AG09319 (cell line): ENCODE measurements at places on chromosomes 1 and 21.

- DNase-seq = no peak
Measured at GRCh38 chr1:1272341-1273208, 1.1 kb downstream of the UBE2J2 start.

GRCh38 chr1:233406994-233407631 is 79.6 kb downstream of the MAP3K21 start:
- no peak for DNase-seq

GRCh38 chr1:70866542-70867264 is 180.9 kb downstream of the PTGER3 start:
- no peak for DNase-seq

- DNase-seq = no peak
Measured at GRCh38 chr1:183676586-183677189, 23.6 kb upstream of the APOBEC4 start.

DNA sequence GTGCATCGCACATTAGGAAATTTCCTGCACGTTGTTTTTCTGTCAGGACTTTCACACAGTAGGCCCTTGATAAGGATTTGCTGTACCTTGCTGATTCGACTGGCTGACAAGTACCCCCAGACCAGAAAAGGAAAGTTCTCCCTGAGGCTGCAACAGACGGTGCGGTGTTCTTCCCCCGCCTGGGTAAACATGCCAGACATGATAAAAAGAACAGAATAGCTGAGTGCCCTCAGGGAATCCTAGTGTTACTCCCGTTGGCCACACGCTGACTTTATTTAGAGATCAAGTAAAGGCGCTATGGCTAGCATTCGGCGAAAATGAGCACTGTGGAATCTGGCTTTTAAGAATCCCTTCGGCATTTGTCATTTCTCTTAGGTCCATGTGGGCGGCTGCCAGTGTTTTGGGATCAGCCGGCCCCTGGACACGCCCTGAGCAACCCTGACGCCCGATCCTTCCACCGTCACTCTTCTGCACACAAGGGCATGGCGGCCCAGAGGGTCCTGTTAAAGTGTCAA is 607.7 kb downstream of the KIF26B start:
- DNase-seq = no peak

GRCh38 chr1:53584777-53585107 is 125.5 kb downstream of the DMRTB1 start:
- no peak for DNase-seq

GRCh38 chr1:225670806-225671733 is 18.1 kb upstream of the ENAH start:
- DNase-seq = no peak

DNA sequence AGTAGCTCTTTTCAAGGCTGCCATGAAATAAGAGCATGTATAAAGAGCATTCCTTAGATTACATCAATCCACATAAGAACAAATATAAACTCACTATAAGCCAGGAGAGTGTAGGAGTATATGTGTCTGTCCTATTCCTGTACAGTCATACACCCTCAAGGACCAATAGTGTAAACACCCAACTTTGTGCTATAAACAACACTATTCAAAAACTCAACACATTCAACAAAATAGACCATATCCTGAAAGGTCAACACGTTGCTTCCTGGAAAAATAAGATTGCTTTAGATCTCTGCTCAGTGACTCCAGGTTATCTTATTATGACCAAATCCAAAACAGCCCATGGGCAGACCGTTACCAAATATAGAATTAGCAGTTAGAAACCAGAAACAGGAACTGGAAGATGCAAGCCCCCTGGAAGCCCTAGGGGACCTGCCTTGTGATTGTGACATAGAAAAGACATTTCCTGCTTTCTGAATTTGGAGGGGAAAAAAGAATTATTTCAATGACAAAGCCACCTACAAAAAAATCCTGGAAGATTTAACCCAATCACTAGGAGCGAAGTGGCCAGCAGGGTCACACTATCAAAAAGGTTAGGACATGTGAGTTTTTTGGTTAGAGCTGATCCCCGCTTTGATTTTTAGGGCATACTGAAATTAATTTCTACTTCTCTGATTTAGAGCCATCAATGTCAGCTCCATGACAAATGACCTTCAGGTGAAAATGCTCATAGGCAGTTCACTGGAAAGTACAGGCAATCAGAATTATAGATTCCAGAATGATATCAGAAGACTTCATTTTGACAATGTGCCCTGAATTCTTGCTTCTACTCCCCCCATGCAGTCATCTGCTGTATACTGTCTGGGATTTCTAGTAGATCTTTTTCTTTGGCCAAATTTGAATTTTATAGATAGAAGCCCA is 59.9 kb downstream of the LRRC8C start:
- DNase-seq = no peak

- no peak for DNase-seq
Measured at GRCh38 chr1:204560590-204561150, 44.5 kb downstream of the MDM4 start.

DNA sequence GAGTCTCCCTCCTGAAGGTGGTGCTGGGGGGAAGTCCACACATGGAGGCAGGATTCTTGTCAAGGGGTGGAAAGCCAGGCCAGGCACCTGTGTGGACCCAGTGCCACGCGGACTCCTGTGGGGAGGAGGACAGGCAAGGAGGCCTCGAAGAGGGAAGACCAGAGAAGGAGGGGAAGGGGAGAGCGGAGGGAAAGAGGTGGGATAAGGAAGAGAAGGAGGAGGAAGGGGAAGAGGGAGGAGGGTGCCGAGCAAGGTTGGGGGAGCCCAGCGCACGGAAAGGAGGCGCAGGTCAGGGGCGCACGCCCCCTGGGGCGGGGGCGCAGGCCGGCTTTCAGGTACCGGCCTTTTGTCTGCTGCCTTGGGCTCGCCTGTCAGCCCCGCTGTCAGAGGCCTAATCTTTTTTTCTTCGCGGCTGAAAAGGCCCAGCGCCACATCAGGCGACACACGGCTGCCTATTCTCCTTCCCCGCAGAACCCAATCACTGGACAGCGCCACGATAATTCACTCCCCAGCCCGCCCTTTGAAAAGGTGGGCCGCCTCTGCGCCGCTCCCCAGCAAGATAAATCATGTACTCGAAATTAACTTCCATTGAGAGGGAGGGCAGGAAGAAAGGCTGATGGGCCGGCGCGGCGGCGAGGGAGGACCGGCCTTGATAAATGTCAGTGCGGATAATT is 42.5 kb downstream of the PRDM16 start:
- DNase-seq = no peak

DNA sequence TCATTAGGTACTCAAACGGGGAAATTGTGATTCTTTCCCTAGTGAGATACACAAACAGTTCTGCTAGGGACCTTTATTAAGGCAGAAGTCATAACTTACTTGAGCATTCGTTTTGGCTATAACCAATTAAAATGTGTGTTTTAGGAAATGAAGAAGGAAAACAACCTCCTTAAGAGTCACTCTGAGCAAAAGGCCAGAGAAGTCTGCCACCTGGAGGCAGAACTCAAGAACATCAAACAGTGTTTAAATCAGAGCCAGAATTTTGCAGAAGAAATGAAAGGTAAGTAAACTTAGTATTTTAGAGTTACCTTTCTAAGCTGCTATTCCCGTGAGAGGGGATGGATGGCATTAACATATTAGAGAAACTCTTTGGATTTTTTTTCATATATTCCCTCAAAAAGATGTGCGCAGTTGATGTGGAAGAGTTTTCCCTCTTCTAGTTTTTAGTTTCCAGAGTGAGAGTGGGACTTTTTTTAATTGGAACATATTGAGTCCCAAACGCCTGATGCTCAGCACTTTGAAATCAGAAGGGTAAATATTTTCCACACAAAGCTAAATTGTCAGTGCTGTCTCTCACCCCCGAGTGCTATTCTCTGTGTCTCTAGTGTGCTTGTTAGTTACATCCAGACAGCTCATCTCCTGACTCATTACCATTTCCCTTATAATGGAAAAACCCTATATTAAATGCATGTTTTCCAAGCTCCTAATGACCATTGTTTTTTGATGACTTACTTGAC is 34.9 kb downstream of the CENPF start:
- DNase-seq = peak; percentile 29

DNA sequence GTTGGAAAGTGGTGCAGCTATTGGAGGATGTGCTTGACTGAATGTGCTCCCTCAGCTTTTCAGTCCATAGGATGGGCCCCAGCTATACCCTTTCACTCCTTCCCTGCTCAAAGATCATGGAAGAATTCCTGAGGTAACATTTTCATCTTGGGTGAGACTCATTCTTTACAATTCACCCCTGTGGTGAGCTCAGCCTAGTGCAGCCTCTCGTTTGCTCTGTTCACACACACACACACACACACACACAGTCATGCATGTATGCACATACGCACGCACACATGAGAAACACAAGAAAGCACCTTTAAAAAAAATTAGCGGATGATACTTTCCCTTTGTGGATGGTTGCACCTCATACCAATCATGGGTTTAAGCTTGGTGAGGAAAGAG is 25.8 kb downstream of the CCN1 start:
- no peak for DNase-seq

DNA sequence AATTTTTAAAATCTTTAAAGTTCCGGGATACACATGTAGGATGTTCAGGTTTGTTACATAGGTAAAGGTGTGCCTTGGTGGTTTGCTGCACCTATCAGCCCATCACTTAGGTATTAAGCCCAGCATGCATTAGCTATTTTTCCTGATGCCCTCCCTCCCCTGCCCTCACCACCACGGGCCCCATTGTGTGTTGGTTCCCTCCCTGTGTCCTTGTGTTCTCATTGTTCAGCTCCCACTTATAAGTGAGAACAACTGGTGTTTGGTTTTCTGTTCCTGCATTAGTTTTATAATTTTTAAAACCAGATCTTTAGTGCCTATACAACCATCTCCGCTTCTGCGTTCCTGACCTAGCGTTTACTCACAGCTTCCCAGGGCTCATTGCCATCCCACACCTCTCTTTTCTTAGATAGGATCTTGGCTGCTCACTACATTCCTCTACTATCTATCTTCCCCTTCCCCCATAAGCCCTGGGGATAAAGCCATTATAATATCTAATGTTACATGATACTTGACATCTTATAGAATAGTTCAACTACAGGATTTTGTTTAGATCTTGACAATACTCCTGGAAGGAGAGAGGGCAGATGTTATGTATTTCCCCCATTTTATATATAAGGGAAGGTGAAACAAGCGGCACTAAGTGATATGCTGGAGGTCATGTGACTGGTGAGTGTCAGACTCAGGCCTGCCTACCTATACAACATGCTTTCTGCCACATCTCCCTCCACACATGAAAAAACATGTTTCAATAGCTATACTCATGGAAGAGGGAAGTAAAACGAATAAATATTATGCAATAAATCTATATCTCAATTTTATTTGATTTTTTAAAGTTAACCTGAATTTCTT is 52.3 kb upstream of the DNAJC6 start:
- DNase-seq = no peak

GRCh38 chr1:3858231-3858981 is 1.1 kb downstream of the DFFB start:
- no peak for DNase-seq

DNA sequence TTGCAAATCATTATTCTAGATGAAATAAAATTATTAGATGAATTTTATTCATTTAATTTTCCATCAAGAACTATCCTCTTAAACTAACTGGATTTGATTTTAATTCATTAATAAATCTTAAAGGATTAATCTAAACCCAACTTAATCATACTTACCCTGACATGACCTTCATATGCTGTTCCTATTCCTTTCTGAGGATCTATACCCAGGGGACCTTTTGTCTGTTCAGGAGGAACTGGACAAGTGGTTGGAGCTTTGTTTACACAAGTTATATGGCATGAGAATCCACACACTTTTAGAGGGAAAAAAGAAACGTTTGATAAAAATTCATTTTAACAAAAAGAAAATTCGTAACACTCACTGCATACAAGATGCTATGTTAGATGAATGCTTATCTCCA is 95.2 kb downstream of the COQ8A start:
- DNase-seq = no peak

- DNase-seq = no peak
Measured at GRCh38 chr1:53593758-53594380, 134.7 kb downstream of the DMRTB1 start.

DNA sequence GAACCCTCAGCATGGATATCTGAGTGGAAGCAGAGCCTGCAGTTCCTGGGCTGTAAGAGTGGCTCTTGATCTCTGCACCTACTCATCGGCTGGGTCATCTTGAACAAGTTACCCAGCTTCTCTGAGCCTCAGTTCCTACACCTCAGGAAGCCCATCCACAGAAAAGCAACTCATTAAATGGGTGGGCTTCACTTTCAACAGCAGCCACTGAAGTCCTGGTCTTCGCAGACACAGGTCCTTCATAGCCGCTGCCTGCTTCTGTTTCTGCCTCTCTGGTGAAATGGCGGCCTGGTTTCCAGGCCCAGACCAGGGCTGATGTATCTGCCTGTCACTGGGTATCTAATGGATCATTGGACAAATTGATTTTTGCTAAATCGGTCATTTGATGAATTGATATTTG is 571.4 kb downstream of the PTPRU start:
- no peak for DNase-seq

GRCh38 chr1:56795870-56796269 is 23.3 kb downstream of the FYB2 start:
- DNase-seq = no peak

- DNase-seq = no peak
Measured at GRCh38 chr1:201279313-201279712, 4.0 kb upstream of the PKP1 start.

- no peak for DNase-seq
Measured at GRCh38 chr1:8448911-8449661, 131.2 kb downstream of the SLC45A1 start.

DNA sequence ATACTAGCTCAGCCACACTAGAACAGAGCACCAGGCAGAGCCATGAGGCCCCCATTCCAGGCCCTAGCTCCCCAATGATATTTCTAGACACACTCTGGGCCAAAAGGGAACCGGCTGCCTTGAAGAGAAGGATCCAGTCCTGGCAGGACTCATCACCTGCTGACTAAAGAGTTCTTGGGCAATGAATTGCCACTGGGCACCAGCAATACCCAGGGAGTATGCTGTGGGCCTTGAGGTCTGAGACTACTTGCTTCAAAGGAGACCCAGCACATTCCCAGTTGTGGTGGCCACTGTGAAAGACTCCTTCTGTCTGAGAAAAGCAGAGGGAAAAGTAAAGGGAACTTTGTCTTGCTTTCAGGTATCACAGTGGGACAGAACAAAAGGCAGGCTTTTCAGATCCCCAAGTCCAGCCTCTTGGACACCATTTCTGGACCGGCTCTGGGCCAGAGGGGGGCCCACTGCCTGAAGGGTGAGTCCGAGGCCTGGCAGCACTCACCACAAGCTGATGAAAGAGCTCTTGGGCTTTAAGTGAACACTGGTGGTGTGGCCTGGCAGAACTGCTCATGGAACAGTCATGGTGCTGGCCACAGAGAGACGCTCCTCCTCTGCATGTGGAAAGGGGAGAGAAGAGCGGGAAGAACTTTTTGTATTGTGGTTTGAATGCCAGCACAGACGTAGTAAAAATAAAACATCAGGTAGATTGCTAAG is 72.5 kb downstream of the CDC42BPA start:
- DNase-seq = no peak
